ENCODE measurements at places on chromosomes 13 and 19.
A peak's percentile ranks its signal among the peaks of the same experiment; 100 is the strongest.

DNA sequence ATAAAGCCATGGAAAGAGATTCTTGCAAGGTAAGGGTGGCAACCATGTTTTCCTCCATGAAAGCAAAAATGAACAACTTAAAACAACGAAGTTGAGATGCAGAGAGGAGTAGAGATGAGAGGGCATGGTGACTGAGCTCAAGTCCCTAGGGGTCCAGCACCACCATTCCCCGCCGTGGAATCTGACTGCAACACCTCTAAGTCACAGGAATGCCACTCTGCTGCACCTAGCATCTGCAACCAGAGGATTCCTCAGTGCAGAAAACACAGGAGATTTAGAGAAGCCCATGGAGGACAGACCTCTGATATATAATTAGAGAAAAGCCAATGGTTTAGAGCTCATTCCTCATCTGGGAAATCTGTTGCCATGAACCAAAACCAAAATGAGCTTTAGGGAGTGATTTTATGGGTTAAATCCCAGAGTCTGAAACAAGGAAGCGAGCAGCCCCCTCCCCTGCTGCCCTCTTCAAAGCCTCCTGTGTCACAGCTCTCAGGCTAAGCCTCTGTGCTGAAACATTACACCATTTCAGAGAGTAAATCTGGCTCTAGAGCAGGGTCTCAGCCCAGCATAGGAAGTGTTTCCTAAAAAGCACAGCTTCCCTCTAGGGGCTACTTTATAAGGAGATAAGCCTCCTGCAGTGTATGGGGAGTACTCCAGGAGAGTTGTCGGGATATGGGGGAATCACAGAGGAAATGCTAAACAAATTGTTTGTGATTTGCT lies 1043.6 kb downstream of the UQCRFS1 start:
- DNase-seq = no peak

- no peak for DNase-seq
Measured at GRCh38 chr19:19300613-19301012, 19.7 kb downstream of the SUGP1 start.

DNA sequence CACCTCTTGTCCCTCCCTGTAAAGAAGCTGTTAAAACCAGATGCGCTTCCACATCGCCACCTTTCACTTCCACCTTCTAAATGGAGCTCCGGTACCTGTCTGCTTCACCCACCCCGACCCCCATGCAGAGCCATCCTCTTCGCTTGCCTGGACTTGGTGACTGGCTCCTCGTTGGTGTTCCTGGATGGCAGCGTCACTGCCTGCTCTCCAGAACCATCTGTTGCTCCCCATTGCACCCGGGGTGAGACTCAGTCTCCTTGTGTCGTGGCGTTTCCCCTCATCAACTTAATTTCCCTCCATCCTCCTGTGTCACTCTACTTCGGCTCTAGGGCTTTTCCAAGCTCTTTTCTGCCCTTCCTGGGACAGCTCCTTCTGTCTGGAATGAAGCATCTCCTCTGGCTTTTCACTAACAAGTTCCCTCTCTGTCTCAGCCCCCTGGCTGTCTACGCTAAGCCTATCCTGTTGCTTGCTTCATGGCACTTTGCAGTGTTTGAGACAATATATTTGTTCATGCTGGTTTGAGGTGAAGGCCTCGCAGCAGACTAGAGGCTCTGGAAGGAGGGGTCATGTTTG lies 10.3 kb downstream of the CEBPG start:
- DNase-seq = no peak

- peak; percentile 72 for DNase-seq
Measured at GRCh38 chr19:45499196-45500180, 1.2 kb downstream of the PPM1N start.

- DNase-seq = no peak
Measured at GRCh38 chr13:60944863-60945262, 470.8 kb downstream of the PCDH20 start.

- no peak for DNase-seq
Measured at GRCh38 chr13:105037110-105037509, 1498.4 kb downstream of the EFNB2 start.

GRCh38 chr19:55668603-55669348 lies 6.2 kb upstream of the EPN1 start:
- DNase-seq = no peak

- no peak for DNase-seq
Measured at GRCh38 chr19:30049846-30050667, 108.0 kb downstream of the URI1 start.

DNA sequence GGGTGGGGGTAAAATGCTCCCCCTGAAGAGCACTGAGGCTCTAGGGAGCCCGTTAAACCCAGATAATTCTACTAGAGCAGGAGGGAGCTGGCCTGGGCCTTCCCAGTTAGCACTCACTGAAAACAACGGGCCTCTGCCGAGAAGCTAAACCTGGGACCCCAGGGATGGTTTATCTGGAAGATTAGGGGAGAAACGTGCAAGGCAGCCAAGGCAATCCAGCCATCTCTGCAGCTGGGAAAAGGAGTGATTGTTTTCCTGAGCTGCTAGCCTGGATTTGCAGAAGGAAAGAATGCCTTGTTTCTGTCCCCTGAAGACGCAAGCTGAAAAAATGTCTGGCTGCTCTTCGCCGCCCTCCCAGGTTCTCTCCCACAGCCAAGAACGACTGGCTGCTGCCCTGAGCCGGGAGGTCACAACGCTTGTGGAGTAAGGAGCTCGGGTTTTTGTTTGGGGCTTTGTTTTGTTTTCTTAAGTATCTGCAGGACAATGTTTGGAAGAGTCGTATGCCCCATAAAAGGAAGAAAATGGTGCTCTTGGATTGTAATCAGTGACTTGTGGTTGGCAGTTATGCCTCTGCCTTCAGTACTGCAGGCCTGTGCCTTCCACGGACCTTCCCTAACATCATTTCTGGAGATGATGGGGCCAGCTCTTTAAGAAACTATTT lies 31.5 kb downstream of the COL4A2 start:
- DNase-seq = no peak

DNA sequence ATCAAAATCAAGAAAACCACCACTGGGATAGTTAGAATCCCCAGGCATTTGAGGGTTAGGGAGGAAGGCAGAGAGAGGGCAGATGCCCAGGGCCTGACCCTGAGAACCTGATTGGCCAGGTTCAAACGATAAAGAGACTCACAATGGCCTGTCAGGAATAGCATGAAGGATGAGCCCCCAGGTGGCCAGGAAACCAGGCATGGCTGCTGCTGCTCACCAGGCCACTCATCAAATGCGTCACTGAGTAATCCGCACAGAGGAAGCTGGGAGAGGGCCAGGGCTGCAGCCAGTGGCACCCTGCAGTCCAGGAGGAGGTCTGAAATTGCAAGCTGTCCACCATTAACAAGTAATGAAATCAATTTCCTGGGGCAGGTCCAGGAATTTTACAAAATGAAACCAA lies 111.3 kb downstream of the KATNAL1 start:
- no peak for DNase-seq

GRCh38 chr13:27037571-27037970 lies 134.0 kb downstream of the USP12 start:
- no peak for DNase-seq

- DNase-seq = no peak
Measured at GRCh38 chr13:112877066-112877465, 91.9 kb upstream of the MCF2L start.

GRCh38 chr13:98479496-98480003 lies 97.4 kb downstream of the STK24 start:
- DNase-seq = no peak

GRCh38 chr19:39557811-39558623 lies 18.1 kb upstream of the EID2 start:
- DNase-seq = no peak

DNA sequence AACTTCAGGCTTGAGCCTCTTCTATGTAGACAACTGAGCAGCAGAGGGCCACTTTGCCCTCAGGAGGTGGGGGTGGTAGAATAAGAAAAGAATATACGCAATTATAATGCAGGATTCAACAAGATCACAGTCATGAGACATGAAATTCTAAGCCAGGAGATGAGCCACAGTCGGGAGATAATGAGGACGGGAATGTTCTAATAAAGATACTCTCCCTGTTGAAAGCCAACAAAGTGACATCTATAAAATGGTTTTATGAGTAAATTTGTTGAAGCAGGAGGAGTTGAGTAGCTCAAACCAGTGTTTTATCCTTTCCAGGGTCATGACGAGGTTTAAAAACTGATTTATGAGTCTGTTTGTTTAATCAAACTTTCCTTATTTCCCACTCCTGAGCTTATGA lies 152.0 kb upstream of the SERP2 start:
- no peak for DNase-seq

GRCh38 chr19:6055013-6055795 lies 55.1 kb downstream of the RFX2 start:
- DNase-seq = no peak

- no peak for DNase-seq
Measured at GRCh38 chr13:106109391-106109791, 426.1 kb downstream of the EFNB2 start.

- no peak for DNase-seq
Measured at GRCh38 chr13:109166804-109167203, 537.4 kb downstream of the MYO16 start.

DNA sequence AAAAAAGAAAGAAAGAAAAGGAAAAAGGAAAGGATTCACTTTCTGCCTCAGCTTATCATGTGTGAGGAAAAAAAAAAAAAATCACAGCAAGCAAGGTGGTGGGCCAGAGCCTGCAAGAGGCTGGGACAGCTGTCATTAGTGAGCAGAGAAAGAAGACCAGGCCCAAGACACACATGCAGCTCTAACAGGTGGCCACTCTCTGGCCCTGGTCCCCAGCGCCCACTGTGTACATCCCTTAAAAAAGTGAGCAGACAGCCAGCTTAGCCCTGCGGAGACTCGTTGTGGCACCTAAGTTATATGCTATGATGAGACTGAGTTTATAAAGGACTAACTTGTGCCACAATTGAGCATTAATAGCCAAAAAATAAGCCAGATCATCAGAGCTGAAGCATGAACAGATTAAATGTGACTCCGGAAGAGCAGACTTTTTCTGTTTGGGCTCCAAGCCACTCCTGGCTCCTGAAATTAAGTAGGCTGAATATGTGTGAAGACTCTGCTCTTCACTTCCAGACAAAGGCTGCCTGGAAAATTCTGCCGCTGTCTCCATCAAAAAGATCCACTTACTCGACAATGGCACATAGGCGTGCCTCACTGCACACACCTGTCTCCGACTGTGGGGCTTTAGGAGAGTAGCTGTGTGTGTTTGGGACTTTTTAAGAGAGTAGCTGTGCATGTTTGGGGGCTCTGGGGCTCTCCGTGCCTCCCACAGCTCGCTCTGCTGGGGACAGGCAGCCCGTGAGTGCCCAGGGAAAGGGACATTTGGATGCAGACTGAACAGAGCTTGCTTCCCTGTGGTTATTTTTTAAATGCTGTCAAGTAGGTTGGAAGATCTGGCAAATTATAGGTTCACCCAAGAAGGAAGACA lies 55.0 kb downstream of the LATS2 start:
- no peak for DNase-seq

DNA sequence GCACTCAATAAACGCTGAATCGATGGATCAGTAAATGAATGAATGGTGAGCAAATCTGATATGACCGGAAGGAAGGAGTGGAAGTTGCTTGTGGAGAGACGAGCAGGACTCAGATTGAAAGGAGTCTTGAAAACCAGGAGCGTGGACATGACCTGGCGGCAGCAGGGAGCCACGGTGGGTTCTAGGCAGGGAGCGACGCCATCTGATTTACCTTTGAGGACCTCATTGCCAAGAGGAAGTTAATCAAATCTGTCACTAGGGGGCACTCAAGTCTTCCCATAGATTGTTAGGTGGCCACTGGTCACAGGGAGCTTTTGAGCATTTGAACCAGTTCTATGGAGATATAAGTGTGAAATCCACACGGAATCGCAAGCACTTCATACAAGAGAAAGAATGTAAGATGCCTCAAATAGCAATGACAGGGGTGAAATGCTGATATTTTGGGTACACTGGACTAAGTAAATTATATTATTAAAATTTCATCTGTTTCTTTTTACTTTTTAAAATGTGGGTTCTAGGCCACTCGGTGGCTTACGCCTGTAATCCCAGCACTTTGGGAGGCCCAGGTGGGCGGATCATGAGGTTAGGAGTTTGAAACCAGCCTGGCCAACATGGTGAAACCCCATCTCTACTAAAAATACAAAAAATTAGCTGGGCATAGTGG lies 9.2 kb upstream of the FBN3 start:
- DNase-seq = peak; percentile 68

DNA sequence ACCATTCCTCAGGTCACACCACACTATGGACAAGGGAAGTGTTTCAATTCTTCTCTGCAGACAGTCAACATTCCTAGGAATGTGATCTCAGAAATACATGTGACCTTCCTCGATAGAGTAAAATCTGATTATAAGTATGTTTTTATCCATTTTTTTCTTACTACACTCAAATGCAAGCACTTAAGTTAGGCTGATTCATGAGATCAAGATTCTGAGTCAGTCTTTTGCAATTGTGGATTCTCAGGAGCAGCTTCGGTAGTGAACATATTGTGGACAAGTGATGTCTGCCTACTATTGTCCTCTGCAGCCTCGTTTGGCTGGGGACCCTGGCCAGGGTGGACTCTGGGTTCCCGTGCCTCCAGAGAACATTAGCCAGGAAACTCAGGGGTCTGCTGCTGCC lies 3.2 kb downstream of the SERPINE3 start:
- no peak for DNase-seq

GRCh38 chr13:40164133-40164532 lies 502.3 kb downstream of the FOXO1 start:
- no peak for DNase-seq

GRCh38 chr13:101512650-101513049 lies 60.2 kb downstream of the ITGBL1 start:
- no peak for DNase-seq

- peak; percentile 80 for DNase-seq
Measured at GRCh38 chr19:14440049-14440448, 6.9 kb downstream of the PKN1 start.

GRCh38 chr13:30982506-30982905 lies 50.0 kb downstream of the TEX26 start:
- DNase-seq = no peak

DNA sequence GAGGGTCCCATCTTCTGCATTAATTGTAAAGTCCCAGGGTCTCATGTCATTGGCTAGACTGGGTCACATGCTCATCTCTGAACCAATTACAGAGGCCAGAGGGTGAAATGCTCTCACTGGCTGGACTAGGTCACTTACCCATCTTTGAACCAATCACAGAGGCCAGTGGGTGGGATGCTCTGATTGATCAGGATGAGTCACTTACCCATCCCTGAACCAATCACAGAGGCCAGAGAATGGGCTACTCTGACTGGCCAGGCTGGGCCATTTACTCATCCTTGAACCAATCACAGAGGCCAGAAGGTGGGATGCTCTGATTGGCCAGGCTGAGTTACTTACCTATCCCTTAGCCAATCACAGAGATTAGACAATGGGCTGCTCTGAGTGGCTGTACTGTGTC lies 5.3 kb downstream of the MISP start:
- DNase-seq = no peak

GRCh38 chr13:50126993-50127725 lies 111.9 kb downstream of the KCNRG start:
- peak; percentile 74 for DNase-seq

Data from CD4-positive, alpha-beta T cell treated with Interferon alpha-2 for 1 hour (primary cell).